ENCODE measurements at places on chromosomes 12 and 14. TPM values are rescaled to one million over a fixed set of nuclear protein-coding genes. Genes with fewer than 3 reads are reported as not detected.

GPRC5A gene
- polyA plus RNA-seq: 3.7 TPM

NAV3 gene
- 2.0 TPM for polyA plus RNA-seq

SLC25A21 gene
- 0.84 TPM for polyA plus RNA-seq

ZNF385A gene
- 6.0 TPM for polyA plus RNA-seq

SERPINA9 gene
- polyA plus RNA-seq: not detected

CLECL1 gene
- polyA plus RNA-seq: 0.14 TPM

PRB3 gene
- not detected for polyA plus RNA-seq

NRXN3 gene
- 1.5 TPM for polyA plus RNA-seq

DNAJC22 gene
- 0.09 TPM for polyA plus RNA-seq

CCDC177 gene
- polyA plus RNA-seq: not detected

Data from right cardiac atrium (tissue), 5 donors.